Left renal cortex interstitium (tissue), 4 donors: ENCODE measurements at places on chromosomes 12 and 14. TPM values are rescaled to one million over a fixed set of nuclear protein-coding genes. Genes with fewer than 3 reads are reported as not detected.

The KLRC4 gene
- 0.16 TPM for polyA plus RNA-seq

The DENND5B gene
- 27.0 TPM for polyA plus RNA-seq

DNA sequence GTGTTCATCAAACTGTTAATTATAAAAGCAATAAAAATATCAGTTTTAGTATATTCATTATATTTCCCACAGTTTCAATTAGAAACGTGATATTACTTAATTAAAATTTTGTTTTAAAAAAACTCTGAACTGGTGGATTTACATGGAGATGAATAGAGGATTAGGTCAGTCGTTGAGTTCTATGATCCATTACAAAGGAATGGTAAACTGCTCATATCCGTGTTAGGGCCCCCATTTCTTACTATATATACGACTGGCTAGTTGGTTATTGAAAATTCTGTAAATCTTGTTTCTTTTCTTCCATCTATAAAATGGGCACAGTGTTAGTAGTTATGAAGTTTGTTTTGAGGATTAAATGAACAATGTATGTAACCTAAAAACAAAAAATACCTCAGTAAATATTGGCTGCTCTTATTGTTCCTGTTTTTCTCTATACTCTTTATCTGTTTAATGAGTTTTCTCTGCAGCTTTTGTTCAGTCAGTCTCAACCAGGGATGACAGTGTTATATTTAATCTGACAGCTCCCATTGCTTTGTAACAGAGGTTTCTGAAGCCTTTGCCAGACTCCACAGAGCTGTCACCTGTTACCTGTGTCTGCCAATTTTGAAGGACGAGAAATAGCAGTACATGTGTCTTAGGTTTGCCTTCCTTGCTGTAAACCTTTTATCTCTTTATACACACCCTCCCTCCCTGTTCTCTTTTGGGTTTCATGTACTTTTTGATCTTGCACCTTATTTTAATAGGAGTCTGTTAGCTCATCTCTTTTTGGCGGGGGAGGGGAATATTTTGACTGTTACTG is 41.5 kb downstream of the FRS2 start:
- DNase-seq: no peak

DNA sequence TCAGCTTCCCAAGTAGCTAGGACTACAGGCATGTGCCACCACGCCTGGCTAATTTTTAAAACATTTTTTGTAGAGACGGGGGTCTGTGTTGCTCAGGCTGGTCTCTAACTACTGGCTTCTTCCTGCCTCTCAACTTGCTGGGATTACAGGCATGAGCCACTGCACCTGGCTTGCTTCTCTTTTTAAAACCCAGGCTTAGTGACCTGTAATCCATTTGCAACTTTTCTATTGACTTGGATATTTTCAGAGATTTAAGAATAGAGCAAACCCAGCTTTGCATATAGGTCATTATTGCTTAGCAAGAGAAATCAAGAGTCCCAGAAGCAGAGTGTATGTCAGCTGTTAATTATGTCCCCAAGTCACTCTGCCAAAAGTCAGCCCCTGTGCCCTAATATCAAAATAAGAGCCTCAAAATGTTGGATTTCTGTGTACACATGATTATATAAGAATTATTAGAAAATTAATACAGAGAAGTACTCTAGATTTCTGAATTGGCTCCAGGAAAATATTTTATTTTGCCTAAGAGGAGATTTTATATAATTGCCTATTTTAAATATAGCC is 24.9 kb downstream of the TCP11L2 start:
- DNase-seq: no peak

DNA sequence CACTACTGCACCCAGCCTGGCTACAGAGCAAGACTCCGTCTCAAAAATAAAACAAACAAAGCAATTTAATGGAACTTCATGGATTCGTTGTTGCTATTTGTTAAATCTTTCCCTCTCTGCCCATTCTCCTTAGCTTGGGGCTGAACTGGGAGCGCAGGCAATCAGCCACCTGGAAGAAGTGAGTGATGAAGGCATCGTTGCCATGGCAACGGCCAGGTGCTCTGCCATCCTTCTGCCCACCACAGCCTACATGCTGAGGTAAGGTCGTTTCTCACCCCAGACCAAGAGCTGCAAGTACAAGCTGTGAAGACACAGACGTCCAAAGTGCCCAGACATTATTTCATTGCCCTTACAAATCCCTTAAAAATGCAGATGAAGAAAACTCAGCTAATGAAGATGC is 19.1 kb downstream of the AMDHD1 start:
- no peak for DNase-seq

The RARG gene
- 37.0 TPM for polyA plus RNA-seq

DNA sequence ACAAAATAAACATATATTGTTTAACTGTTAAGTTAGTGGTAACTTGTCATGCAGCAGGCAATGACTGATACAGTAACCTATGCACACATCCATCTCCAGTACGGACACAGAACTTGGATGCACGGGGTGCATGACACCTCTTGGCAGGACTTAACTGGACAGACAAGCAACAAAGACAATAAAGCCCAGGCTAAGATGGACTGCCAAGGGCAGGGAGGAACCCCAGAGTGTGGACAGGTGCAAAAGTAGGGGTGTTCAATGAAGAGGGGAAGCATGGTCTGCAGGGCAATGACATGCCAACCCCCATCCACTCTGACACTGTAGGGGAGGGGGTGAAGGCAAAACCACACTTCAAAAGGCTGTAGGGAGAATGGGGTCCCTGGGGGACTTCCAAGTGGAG is 11.7 kb downstream of the SSH1 start:
- DNase-seq: no peak

DNA sequence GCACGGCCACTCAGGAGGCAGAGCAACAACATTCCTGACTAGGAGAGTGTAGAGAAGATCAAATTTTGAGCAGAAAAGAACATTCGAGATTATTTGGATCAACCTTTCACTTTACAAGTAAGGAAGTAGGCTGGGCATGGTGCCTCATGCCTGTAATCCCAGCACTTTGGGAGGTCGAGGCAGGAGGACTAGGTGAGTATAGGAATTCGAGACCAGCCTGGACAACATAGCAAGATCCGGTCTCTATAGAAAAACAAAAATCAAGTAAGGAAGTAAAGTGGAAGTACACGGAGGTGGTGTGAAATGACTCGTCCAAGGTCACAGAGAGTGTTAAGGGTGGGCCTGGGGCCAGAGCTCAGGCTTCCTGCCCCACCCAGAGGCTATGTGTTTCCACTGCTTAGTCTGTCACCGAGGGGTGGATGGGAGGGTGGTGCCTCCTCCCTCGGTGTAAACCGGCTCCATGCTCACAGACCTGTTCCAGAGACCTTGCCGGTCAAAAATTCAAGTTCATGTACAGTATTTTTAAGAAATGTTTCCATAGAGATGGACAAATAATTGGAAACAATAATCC is 51.9 kb downstream of the MAP1LC3B2 start:
- no peak for DNase-seq

- DNase-seq: no peak
These were observed 117.5 kb downstream of the ANO2 start for GRCh38 chr12:5827591-5827990.

The CLEC4A gene
- 3.5 TPM for polyA plus RNA-seq

GRCh38 chr12:89574736-89575208 is 48.9 kb upstream of the POC1B start:
- DNase-seq: no peak
